ENCODE measurements at places on chromosomes 1 and 21.
A peak's percentile ranks its signal among the peaks of the same experiment; 100 is the strongest.

- DNase-seq = no peak
Measured at GRCh38 chr1:169724168-169724567, 9.7 kb downstream of the SELE start.

GRCh38 chr1:166184012-166184411, 17.2 kb upstream of the FAM78B start:
- DNase-seq = no peak

GRCh38 chr1:75130865-75131564, 3.2 kb upstream of the LHX8 start:
- no peak for DNase-seq

DNA sequence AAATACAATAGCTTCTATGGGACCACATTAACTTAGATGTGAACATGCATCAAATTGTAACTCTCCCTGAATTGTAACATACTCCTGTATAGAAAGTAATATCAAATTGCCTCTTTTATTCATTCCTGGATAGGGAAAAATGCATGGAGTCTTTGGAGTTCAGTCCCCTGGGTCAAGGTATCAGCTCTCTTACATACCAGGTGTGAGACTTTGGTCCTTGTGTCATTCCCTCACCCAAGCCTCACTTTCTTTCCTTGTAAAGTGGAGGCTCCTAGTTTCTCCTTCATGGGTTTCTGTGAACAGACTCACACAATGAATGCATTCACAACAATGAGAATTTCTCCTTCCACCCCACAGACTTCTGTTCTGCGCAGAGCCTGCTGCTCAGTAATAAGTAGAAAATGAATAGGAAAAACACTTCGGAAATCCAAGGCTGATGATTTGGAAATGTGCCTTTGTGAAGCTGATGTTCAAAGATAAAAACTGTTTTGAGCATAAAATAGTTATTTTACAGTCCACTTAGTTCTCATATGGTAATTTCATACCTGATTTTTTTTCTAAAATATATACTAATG, 185.3 kb downstream of the AK5 start:
- no peak for DNase-seq

DNA sequence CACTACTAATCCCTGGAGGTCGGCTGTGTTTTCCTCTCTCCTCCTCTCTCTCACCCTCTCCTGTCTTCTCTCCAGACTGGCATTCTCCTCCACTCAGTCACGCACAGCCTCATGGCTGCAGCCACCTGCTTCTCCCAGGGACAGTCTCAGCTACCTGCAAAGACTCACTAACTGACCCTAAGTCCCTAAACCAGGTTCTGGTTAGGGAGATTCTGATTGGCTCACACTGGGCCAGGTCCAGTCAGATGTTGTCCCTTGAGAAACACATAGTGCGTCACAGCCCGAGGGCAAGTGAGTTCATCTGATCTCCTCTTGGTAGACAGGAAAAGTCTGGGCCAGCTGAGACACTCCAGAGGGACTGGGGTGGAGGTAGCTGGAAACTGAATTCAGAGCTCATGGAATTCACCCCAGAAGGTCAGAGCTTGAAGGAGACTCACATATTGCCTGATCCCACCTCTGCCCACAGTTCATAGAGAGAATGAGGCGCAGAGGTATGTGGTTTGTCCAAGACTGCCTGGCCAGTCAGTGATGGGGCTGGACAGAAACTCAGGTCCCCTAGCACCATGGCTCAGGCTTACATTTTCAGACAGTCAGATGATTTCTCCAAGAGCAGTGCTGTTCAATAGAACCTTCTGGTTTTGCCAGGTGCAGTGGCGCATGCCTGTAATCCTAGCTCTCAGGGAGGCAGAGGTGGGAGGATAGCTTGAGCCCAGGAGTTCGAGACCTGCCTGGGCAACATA, 40.4 kb upstream of the RPL11 start:
- DNase-seq = peak; percentile 41

GRCh38 chr1:77542813-77543420, 139.5 kb downstream of the ZZZ3 start:
- DNase-seq = no peak

GRCh38 chr21:39051588-39051949, 131.7 kb downstream of the PSMG1 start:
- no peak for DNase-seq

DNA sequence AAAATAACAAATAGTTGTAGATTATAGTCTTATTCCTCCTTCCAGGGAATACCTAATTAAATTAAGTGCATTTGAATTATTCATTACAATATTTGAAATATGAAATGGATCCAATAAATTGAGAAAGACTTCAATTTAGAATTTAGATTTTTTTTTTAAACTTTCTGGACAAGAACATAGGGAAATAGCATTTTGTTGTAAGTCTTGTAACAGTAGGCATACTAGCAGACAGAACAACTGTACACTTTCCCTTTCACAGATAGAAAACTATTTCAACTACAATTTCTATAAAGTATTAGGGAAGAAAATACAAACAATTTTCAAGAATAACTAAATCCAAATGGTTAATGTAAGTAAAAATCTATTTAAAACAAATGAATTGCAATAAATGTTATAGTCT, 577.5 kb downstream of the USP25 start:
- DNase-seq = no peak

- peak; percentile 31 for DNase-seq
Measured at GRCh38 chr1:150562446-150563339, 13.5 kb downstream of the ADAMTSL4 start.

DNA sequence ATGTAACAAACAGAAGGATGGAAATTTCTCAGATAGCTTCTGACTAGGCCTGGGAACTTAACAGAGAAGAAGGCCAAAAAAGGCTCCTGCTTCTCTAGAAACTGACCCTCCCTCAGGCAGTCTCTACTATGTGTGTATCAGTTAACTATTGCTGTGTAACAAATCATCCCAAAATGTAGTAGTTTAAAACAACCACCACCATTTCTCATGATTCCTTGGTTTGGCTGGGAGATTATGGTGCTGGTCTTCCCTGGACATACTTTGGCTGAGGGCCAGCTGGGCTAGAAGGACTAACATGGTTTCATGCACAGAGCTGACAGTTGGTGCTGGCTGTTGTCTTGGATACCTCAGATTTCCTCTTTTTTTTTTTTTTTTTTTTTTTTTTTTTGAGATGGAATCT, 26.2 kb upstream of the CNN3 start:
- DNase-seq = no peak

DNA sequence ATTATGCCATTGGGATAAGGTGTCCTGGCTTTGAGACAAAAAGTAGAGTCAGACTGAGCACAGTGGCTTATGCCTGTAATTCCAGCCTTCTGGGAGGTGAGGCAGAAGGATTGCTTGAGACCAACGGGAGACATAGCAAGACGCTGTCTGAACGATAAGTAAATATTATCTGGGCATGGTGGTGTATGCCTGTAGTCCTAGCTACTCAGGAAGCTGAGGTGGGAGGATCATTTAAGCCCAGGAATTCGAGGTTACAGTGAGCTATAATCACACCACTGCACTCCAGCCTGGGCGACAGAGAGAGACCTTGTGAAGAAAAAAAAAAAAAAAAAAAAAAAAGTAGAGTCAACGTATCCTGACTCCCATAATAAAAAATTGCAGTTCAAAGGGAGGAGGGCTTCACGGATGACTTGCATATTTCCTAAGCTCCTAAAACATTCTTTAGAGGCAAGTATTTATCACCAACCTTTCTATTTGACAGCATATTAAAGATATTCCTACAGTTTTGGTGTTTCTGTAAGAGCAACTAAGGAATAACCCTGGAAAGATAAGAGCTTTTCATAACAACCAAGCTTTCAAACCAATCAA, 141.2 kb downstream of the SLC44A5 start:
- no peak for DNase-seq

DNA sequence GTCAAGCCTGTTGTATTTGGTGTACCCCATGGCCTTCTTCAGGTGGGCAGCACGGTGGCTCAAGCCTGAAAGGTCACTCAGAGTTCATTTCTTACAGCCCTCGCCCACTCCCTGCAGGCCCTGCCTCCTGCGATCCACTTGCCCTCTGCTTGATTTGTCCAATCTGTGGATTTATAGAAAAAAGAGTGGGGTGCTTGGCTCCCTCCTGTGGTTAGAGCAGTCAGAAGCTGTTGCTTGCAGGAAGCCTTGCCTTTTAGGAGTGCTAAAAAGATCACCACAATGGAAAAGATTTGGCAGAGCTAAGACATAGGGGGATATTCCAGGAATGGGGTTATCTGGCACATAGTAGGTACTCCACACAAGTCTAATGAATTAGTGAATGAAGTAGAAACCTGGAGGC, 108.0 kb upstream of the TRABD2B start:
- DNase-seq = no peak

- DNase-seq = no peak
Measured at GRCh38 chr1:230743899-230744298, 3.3 kb upstream of the CAPN9 start.

DNA sequence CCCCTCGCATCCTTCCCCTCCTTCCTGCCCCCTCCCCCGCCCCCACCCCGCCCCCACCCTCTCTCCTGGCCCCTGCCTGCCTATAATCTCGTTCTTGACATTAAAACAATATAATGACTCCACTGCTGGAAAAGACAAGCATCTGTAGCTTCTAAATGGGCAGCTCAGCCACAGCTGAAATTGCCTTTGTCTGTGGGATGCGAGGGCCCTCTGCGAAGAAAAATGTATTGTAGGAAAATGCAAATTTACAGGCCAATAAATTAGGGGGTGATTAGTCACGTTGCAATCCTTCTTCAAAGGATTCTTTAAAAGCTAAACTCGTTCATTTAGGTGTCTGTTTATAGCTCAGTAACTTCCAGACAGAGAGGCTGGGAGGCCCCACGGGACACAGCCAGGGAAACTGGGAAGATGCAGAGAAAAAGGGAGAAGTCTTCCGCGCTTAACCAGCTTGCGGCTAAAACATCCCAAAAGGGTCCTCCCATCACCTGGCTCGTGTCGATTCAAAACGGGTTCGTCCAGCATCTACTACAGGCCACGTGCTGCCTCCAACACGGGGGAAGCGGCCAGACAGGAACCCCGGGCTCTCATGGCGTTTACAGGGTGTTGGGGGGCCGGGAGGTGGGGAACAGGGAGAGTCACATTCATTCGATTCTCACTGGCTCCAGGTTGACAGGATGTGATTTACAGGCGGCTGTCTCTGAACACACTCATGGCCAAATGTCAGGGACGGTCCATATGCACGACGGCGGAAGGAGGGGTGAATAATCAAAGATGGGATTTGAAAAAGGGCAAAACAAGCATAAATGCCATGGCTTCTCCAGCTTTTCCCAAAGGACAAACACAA, 100.5 kb upstream of the ZBTB40 start:
- no peak for DNase-seq

DNA sequence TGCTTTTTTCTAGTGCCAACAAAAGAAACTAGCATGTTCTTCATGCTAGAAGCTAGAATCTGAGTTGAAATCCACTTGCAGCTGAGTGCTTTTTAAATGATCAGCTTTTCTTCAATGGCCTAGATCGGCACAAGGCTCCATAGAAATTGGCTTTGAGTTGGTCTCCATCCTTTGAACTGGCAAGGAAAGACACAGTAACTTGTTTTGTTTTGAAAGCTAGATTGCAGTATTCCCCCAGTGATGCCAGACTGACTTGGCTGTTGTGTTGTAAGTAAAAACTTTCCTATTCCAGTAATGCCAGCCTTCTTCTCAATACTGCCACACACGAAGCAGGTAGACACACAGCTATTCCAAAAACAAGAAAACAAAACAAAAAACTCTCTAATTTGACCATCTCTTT, 139.1 kb downstream of the FMN2 start:
- no peak for DNase-seq

- DNase-seq = peak; percentile 52
Measured at GRCh38 chr1:43653339-43653738, 3.4 kb downstream of the KDM4A start.

GRCh38 chr1:169860187-169860586, 33.5 kb downstream of the SCYL3 start:
- DNase-seq = no peak

DNA sequence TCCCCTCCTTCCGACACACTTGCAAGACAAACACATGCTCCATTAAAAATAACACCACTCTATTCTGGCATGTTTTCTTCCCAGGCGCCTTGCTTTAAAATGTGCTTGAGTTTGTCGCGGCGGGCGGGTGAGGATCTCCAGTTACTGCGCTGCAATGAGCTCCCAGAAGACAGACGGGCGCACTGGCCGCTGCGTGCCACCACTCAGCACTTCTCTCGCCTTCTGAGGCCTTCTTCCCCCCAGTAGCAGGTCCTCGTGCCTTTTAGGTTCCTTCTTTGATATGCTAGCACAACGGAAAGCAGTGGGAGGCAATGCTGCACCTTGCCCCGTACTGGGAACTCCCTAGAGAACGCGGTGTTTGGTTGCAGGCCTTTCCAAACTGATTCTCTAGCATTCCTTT, 279.5 kb upstream of the NR5A2 start:
- DNase-seq = no peak

DNA sequence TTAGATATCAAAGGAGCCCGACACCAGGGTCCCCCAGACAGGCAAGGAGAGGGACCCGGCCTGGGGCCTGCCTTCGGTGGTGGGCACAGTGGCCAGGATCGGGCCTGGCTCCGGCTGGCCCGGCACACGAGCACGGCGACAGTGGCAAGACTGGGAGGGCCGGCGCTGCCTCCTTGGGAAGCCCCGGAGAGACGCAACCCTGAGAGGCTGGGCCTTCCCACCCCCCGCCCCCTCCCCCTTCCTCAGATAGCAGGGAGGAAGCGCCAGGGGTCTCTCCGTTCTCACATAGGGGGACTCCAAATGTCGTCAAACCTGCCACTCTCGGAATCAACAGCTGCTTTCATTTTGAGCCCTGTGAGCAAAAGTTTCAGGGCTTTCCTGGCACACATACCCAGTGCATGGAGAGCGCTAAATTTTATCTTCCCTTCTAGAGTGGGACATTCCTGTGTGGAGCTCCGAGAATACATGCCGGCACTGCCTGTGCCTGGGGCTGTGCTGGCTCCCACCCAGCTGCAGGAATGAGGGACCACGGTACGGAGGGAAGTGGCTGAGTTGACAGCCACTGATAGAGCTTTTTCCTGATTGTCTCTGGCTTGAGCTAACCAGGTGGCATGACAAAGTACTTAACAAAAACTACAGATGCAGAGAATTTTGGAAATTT, 62.4 kb downstream of the CD247 start:
- peak; percentile 15 for DNase-seq

DNA sequence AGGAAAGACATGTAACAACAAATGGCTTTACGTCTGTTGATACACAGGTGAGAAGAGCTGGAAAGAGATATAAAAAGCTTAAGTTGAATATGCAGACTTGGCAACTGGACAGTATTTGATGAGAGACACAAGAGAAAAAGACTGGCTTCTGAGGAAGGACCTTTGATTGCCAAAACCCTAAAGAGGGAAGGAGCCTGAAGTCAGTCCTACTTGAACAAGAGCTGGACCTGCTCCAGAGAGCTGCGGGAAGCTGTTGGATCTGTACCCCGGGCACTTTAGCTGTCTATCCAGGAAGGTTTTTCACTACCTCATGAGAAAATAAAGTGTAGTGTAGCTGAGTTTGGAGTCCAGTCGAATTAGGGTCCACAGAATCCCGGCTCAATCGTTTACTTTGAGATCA, 25.3 kb upstream of the LRRC8B start:
- no peak for DNase-seq

Measured in dermis blood vessel endothelial cell (primary cell).